ENCODE measurements at places on chromosomes 5 and 9. TPM values are rescaled to one million over a fixed set of nuclear protein-coding genes. Genes with fewer than 3 reads are reported as not detected.

BHMT gene
- not detected for total RNA-seq

PTGR1 gene
- total RNA-seq: 51.9 TPM

BAAT gene
- not detected for total RNA-seq

CHMP5 gene
- 37.6 TPM for total RNA-seq

DNA sequence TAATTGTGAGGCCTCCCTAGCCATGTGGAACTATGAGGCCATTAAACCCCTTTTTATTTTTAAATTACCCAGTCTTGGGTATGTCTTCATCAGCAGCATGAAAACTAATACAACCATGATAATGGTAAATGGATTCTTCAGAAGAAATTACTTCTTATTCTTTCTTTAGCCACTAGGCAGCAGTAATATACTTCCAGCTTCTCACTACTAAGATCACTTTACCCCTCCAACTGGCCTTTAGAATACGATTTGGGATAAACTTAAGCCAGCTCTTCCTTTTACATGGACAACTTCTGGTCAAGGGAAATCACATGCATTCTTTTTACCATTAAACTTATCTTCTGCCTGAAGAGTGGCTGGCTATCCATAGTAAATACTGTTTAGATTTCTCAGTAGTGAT lies 355.4 kb downstream of the MAN2A1 start:
- H3K4me3 ChIP-seq: no peak overlapping the region
- no peaks in the 10 kb centered on the region for H3K36me3 ChIP-seq
- no peaks in the 10 kb centered on the region for H3K4me1 ChIP-seq
- H3K27me3 ChIP-seq: no peaks in the 10 kb centered on the region
- DNase-seq: no peak

GRCh38 chr5:13943676-13944075 lies 812 bp downstream of the DNAH5 start:
- no peaks in the 10 kb centered on the region for H3K27me3 ChIP-seq
- no peak overlapping the region for H3K4me3 ChIP-seq
- H3K4me1 ChIP-seq: no peaks in the 10 kb centered on the region
- DNase-seq: no peak
- no peaks in the 10 kb centered on the region for H3K36me3 ChIP-seq

DNA sequence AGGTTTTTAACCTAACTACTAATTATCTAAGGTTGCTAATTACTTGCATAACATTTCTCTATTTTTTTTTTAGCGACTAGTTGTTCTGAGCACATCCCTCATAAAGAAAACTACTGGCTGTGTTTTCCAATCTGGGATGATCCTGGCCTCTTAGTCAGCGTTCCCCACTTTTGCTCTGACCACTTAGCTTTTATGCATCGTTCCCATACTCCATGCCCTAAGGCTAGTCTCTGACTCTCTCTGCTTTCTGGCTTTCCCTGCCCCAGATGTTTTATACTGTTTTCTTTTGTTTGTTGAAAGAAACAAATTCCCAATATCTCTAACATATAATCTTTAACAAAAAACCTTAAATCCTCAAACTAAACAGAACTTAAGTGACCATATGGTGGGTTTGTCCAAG lies 217.9 kb downstream of the SPATA31D1 start:
- no peak overlapping the region for H3K27ac ChIP-seq
- no peaks in the 10 kb centered on the region for H3K36me3 ChIP-seq
- no peaks in the 10 kb centered on the region for H3K27me3 ChIP-seq
- DNase-seq: no peak
- H3K4me1 ChIP-seq: no peaks in the 10 kb centered on the region

DNA sequence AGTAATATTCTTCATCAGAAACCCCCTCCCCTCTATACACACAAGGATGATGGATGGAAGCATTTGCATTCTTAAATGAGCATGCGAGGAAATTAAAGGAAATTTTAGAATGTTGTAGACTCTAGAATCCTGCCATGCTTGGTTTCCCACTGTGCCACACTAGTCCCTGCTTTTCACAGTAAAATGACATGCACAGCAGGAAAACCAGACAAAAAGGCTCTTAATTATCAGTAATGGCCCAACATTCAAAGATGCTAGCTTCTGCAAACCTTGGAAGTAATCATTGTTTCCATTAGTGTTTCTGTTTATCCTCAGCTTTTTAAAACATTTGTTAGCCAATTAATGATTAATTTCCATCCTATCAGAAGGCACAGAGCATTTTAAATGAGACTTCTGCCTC lies 255.8 kb downstream of the SLCO4C1 start:
- no peak for DNase-seq
- H3K36me3 ChIP-seq: no peaks in the 10 kb centered on the region
- no peaks in the 10 kb centered on the region for H3K27me3 ChIP-seq
- no peak overlapping the region for H3K27ac ChIP-seq
- H3K4me1 ChIP-seq: no peaks in the 10 kb centered on the region
- H3K4me3 ChIP-seq: no peak overlapping the region

GRCh38 chr9:34037626-34038025 lies 11.1 kb downstream of the UBAP2 start:
- no peak overlapping the region for H3K27ac ChIP-seq
- DNase-seq: no peak
- no peak overlapping the region for H3K4me3 ChIP-seq
- no peaks in the 10 kb centered on the region for H3K27me3 ChIP-seq
- H3K36me3 ChIP-seq: no peaks in the 10 kb centered on the region
- no peaks in the 10 kb centered on the region for H3K4me1 ChIP-seq
